Left renal pelvis (tissue), 4 donors: ENCODE measurements at places on chromosomes 12 and 14. TPM values are rescaled to one million over a fixed set of nuclear protein-coding genes. Genes with fewer than 3 reads are reported as not detected.

GRCh38 chr14:96176811-96177211, 27.8 kb upstream of the BDKRB2 start:
- DNase-seq, result no peak

DNA sequence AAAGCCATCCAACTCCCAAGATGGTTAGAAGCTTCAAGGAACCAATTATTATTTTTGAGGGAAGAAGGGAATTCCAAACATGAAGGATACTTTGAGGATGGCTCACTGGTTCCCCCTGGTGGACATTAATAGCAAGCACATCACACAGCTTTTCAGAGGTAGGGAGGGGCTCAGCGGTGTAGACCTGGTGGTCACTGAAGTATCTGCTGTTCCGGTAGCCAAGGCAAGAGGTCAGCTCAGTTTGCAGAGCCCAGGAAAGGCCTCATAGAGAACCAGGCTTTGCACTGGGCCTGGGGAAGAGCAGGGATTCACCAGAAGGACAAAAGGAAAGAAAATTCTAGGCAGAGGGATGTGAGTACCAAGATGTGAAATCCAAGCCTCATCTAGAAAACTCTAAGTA, 118.7 kb downstream of the KSR2 start:
- DNase-seq, result no peak

DNA sequence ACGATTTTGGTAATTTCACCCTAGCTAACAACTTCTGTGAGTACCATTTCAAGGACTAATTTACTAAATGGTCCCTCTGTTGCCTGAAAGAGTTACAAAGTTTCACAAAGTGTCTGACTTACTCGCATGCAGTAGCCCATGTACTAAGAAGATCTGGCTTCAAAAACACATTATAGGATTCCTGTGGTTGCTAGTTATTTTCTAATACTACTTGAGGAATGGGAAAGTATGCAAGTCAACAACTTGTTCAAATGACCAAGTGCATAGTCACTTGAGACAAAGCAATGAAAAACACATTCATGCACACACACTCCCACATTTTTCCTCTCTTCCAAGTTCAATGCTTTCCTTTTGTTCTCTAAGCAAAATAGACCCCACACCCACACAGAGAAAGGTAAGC, 219.7 kb upstream of the TMPO start:
- no peak for DNase-seq

GRCh38 chr14:75341620-75342019, 63.0 kb downstream of the FOS start:
- no peak for DNase-seq

GRCh38 chr12:120720234-120720986, 5.2 kb upstream of the ACADS start:
- DNase-seq, result no peak

- no peak for DNase-seq
Measured at GRCh38 chr12:23113781-23114180, 488.8 kb downstream of the ETNK1 start.

The CCT2 gene
- 160 TPM for polyA plus RNA-seq
